Activated T-helper 1 cell treated with anti-CD3 and anti-CD28 coated beads, Interleukin-2, amount 50 U/mL, for 16 hours (primary cell): ENCODE measurements at places on chromosomes 3 and 15.
A peak's percentile ranks its signal among the peaks of the same experiment; 100 is the strongest.

DNA sequence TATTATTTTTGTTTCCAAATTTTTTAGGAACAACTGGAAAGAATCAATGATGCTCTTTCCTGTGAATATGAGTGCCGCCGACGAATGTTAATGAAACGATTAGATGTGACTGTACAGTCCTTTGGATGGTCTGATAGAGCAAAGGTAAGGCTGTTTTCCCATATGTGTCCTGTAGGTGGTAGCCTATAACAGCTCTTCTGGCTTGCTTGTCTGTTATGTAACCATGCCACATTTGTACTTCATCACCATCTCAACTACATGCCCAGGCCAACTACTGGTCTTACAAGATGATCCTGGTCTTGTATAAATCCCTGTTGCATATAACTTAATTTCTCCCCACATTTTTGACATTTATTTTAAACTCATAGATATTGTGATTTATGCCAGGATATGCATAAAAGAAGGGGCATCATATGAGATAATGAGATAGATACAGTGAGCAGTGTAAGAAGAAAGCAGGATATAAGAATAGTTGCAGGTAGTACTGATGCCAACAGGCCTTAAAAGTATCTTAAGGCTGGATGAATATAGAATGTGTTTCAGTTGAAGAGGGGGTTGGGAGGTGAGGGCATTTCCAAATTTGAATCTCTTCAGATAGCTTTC is 20.3 kb downstream of the FAM98B start:
- no peak for DNase-seq

DNA sequence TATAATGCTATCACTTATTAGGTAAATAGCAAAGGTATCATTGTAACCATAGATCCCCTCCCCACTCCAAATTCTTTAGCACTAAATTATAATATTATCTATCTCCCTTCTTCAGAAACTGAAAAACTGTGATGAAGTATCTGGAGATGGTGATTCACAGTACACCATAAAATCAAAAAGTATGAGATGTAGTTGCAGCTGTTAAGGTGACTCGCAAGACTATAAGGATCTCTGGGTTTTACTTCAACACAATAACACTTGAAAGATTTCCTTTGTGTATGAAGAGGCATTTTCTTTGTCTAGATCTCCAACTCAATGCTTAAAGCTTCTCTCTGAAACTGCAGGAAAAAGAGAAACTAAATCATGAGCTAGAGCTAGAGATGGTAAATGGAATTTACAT is 46.9 kb downstream of the IFT57 start:
- no peak for DNase-seq

- DNase-seq: no peak
Observed at GRCh38 chr3:15040844-15041243, 24.3 kb downstream of the MRPS25 start.

- DNase-seq: no peak
Observed at GRCh38 chr3:108287146-108287545, 9.2 kb upstream of the HHLA2 start.

DNA sequence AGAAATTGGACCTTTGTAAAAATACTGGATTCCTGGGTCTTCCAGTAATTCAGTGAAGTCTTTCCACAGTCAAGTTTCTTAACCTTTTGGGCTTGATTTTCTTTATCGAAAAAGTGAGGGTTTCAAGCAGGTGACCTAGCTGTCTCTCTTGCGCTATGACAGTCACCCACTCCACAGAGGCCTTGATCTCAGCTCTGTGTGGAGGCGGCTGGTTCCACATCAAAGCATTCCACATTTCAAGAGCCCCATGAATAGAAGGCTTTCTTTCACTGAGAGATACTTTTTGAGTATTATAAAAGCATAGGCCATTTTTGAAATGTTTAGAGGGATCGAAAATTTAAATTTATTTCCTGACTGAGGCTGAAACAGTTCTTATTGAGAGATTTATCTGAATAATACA is 43.9 kb downstream of the GABRA5 start:
- no peak for DNase-seq

DNA sequence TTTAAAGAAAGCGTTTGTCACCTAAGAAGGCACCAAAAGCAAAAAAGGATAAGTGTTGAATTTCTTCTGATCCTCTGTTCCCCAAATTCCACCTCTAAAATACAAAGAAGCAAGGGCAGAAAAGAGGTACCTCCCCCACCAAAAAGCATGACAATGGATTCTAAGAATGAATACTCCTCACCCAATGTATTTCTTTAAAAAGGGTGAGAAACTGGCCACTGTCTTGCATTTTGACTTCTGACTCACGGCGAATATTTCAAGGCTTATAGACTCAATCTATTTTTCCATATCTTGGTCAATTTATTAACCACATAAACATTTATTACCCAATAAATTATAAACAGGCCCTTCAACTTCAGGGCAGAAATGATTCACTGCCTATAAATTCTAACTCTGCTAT is 131.1 kb downstream of the NR1I2 start:
- DNase-seq: no peak

- no peak for DNase-seq
Observed at GRCh38 chr3:153072382-153072781, 89.6 kb upstream of the RAP2B start.

GRCh38 chr3:174094669-174095068 is 697.1 kb downstream of the NLGN1 start:
- DNase-seq: no peak

- no peak for DNase-seq
Observed at GRCh38 chr3:147405231-147406027, 914 bp downstream of the ZIC4 start.

GRCh38 chr3:140166861-140167599 is 232.0 kb downstream of the CLSTN2 start:
- DNase-seq: no peak

- no peak for DNase-seq
Observed at GRCh38 chr15:38066612-38067011, 132.2 kb downstream of the TMCO5A start.

GRCh38 chr3:72520690-72521308 is 327.4 kb downstream of the SHQ1 start:
- no peak for DNase-seq

DNA sequence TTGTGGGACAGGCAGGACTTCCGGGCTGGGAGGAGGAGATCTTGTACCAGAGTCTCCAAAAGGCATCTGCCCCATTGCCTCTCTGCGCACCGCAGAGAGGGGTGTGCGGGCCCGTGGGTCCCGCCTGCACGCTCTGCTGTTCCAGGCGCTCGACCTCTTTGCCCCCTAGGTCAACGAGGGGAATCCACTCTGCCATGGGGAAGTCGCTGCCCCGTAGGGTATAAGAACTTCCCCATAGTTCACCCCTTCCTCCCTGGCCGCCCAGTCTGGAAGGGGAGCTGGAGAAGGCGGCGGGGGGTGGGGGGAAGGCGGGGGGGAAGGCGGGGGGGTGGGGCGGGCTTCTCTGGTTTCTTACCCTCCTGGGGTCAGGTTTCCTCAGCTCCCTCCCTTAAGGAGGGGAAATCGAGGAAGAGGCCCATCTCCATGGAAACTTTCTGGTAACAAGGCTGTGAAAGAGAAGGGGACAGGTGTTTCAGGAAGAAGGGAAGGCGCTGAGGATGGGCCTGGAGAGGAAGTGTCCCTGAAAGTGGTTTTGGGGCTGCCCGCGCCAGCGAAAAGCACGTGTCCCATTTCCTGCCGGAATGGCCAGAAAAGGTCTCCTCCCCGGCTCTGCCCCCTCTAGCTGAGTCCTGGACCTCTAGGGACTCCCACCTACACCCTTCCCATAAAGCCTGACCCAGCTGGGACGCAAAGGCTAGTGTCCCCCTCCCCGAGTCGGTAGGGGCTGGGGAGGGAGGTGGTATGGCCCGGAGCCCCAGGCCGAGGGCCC is 27.5 kb downstream of the NR1I2 start:
- DNase-seq: no peak

- DNase-seq: no peak
Observed at GRCh38 chr3:46662771-46663551, 30.5 kb downstream of the ALS2CL start.

DNA sequence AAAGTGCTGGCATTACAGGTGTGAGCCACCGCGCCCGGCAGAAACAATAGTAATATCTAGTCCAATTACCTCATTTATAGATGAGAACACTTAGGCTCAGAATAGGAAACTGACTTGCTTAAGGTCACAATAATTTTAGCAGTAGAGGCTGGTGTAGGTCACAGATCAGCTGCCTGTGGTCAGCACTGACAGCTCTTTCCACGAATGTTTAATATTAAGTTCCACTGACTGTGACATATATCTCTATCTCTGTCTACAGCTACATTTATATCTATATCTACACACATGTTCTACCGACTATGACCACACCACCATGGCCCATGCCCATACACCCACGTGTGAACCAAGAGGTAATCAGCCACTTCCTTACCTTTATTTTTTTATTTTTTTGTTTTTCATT is 40.2 kb upstream of the DLG1 start:
- DNase-seq: no peak

- no peak for DNase-seq
Observed at GRCh38 chr3:151146731-151147091, 56.3 kb downstream of the GPR171 start.

DNA sequence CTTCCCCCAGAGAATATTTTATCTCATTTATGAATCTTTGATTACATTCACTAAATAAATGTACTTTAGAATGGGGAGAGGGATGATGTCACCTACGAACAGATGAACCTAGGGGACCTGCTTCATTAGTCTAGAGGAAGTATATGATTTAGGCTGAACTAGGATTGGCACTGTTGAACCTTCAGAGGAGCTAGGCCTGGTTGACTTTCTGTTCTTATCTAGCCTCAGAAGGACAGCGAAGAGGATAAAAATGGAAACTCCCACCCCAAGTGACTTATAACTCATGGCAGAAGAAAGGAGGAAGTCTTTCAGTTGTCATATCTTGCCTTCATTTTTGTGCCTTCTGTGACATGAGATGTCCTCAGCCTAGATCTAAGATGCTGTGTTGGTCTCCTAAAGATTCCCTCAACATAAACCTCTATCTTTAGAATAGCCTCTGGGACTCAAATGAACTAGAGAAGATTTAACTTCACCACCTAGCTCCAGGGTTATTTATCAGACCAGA is 42.6 kb downstream of the POLG start:
- DNase-seq: no peak

- DNase-seq: no peak
Observed at GRCh38 chr3:132847849-132848625, 125.8 kb upstream of the NPHP3 start.

DNA sequence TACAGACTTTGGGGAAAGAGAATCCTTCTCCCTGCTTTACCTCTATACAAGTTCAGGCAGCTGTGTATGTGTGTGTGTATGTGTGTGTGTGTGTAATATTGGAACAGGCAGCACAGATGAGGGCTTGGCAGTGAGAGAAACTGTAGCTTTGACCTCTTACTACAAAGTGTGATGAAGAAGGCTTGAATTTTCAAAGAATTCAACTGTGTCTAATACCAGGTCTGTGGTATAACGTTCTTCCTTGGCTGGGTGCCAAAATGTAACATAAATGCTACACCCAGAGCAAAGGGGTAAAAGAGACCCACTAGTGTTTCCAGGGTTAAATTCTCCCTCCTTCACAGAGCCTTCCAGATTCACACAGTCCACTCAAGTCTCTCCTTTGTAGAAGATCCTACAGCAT is 51.1 kb downstream of the CHST2 start:
- DNase-seq: no peak

- DNase-seq: no peak
Observed at GRCh38 chr3:106093616-106094015, 224.8 kb upstream of the CBLB start.

- DNase-seq: no peak
Observed at GRCh38 chr3:119783255-119783654, 1.4 kb downstream of the NR1I2 start.

- DNase-seq: no peak
Observed at GRCh38 chr15:85010071-85010385, 28.4 kb downstream of the PDE8A start.

DNA sequence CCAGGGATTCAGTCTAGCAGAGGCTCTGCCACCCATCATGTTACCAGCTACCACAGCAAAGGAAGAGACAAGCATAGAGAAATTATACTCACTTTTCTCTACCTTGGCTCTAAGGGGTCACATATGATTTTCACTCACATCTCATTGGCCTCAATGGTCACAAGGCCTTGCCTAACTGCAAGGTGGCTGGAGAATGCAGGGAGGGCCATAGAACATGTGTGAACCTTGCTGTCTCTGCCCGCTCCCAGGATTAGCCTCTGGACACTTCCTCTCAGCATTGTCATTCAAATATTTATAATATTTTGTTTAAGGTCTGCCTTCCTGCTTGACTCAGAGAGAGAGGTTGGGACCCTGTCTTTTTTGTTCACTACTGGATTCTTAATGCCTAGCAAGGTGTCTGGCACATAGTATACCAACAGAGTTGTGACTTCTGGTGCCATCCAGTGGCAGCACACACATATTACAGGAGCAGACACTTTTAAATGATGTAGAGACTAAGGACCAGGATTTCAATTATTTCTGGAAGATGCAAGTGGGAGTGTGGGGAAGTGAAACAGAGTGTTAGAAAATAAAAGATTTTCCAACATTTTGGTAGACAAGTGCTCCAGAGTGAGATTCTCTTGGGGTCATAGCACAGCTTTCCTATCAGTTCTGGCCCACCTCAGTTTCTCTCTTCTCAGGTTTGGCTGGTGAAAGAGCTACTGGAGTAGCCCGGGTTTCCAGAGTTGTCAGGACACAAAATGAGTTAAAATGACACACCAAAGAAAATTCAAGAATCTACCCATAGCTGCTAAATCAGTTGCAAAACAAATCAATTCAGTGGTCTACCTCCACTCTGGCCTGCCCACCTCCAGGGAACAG is 119.0 kb upstream of the RASGRP1 start:
- DNase-seq: peak; percentile 41

DNA sequence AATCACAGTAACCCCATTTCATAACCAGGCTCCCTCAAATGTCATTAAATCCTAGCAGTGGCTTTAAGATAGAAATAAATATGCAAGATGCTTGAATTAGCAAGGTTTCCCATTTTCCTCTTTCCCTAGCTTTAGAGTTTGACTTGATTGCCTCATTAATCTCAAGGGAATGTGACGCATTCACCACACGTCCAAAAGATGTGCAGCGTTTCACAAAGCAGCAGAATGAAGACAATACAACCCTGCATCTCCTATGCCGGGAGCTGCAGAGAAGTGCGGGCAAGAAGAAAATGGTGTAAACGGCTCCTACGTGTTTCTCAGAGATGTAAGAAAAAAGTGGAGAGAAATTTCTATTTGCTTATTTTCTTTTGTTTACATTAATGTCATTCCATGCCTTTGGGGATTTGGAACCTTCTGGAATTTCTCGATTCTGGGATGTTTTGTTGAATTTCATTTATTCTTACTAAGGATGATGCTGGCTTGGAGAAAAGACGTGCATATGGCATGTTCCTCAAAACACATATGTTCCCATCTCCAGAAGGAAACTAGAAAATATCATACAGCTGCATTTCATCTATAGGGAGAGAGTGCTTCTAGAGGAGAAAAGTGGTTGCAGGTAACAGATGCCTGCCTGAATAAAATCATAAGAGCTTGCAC is 27.8 kb upstream of the FRMD4B start:
- no peak for DNase-seq

DNA sequence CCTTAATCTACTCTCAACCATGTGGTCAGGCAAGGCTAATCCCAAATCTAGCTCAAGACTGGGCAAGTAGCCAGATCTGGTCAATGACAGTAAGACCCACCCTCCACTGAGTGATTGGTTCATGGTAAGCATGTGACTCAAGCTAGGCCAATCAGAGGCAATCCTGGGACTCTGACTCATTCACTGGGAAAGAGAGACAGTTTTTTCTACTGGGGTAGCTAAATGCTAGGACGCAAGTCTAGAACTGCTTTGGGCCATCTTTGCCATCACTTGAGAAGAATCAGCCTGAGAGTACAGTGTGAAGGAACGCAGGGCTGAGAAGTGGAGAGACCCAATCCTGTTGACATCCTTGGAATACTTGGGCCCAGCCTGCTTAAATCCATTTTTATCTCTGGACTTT is 9.4 kb upstream of the RAD18 start:
- DNase-seq: no peak
